Breast epithelium (tissue), 4 donors: ENCODE measurements at places on chromosomes 11 and 22. TPM values are rescaled to one million over a fixed set of nuclear protein-coding genes. Genes with fewer than 3 reads are reported as not detected.

MICAL2 gene
- 52.4 TPM for total RNA-seq

IFITM10 gene
- 0.33 TPM for total RNA-seq

HEPACAM gene
- 25.4 TPM for total RNA-seq

OR51G1 gene
- not detected for total RNA-seq

WBP2NL gene
- total RNA-seq = 12.3 TPM

IL18 gene
- 8.2 TPM for total RNA-seq

KCNQ1 gene
- 3.6 TPM for total RNA-seq

GRIA4 gene
- total RNA-seq = not detected

CHRM4 gene
- total RNA-seq = 0.66 TPM

VPREB1 gene
- not detected for total RNA-seq

PRR33 gene
- not detected for total RNA-seq

STK33 gene
- total RNA-seq = 0.33 TPM

GGTLC2 gene
- not detected for total RNA-seq

PATE4 gene
- not detected for total RNA-seq

OR51B4 gene
- total RNA-seq = not detected

RAB3IL1 gene
- 22.6 TPM for total RNA-seq

MRGPRE gene
- total RNA-seq = not detected
